ENCODE measurements at places on chromosomes 13 and 19. TPM values are rescaled to one million over a fixed set of nuclear protein-coding genes. Genes with fewer than 3 reads are reported as not detected.

CASP14 gene
- total RNA-seq, result not detected

KLF2 gene
- 2.7 TPM for total RNA-seq

SPRYD7 gene
- total RNA-seq, result 8.2 TPM

CTXN1 gene
- total RNA-seq, result 3.4 TPM

LGALS4 gene
- total RNA-seq, result 0.15 TPM

CACNG8 gene
- under 0.01 TPM for total RNA-seq

TBC1D4 gene
- total RNA-seq, result 9.1 TPM

KLHL1 gene
- total RNA-seq, result not detected

DLL3 gene
- total RNA-seq, result 0.67 TPM

CEACAM8 gene
- not detected for total RNA-seq

KLK1 gene
- not detected for total RNA-seq

ZNF540 gene
- 0.30 TPM for total RNA-seq

RFPL4AL1 gene
- total RNA-seq, result not detected

PRTN3 gene
- not detected for total RNA-seq

SPACA6 gene
- 3.7 TPM for total RNA-seq

MATK gene
- not detected for total RNA-seq

GNG7 gene
- total RNA-seq, result under 0.01 TPM

METTL21C gene
- not detected for total RNA-seq

CEACAM21 gene
- total RNA-seq, result not detected

RASA3 gene
- total RNA-seq, result 25.3 TPM

JAK3 gene
- 3.5 TPM for total RNA-seq

NKPD1 gene
- 0.15 TPM for total RNA-seq

CYP4F12 gene
- not detected for total RNA-seq

WASF3 gene
- 3.5 TPM for total RNA-seq

ZNF556 gene
- not detected for total RNA-seq

IGLON5 gene
- not detected for total RNA-seq

SLC15A1 gene
- not detected for total RNA-seq

NCR1 gene
- total RNA-seq, result not detected

IL11 gene
- 2.4 TPM for total RNA-seq

CEACAM19 gene
- total RNA-seq, result 3.3 TPM

TJP3 gene
- not detected for total RNA-seq

INSR gene
- total RNA-seq, result 6.1 TPM

SLC1A6 gene
- not detected for total RNA-seq

RAB20 gene
- total RNA-seq, result 2.8 TPM

ZNF829 gene
- total RNA-seq, result 1.7 TPM

NAT14 gene
- 29.8 TPM for total RNA-seq

SIGLECL1 gene
- total RNA-seq, result not detected

ANKRD24 gene
- 2.0 TPM for total RNA-seq

PARP4 gene
- total RNA-seq, result 41.7 TPM

PSPN gene
- total RNA-seq, result 0.84 TPM

FCGBP gene
- total RNA-seq, result under 0.01 TPM

Measured in bronchus fibroblast of lung (primary cell).